ENCODE measurements at places on chromosomes 2 and 18.
A peak's percentile ranks its signal among the peaks of the same experiment; 100 is the strongest.

GRCh38 chr2:19538411-19538963 is 180.1 kb upstream of the OSR1 start:
- no peak for DNase-seq

- peak; percentile 67 for DNase-seq
These were observed 524 bp upstream of the SERTAD2 start for GRCh38 chr2:64654063-64654811.

GRCh38 chr2:25335971-25336370 is 5.8 kb downstream of the DNMT3A start:
- DNase-seq, result no peak

DNA sequence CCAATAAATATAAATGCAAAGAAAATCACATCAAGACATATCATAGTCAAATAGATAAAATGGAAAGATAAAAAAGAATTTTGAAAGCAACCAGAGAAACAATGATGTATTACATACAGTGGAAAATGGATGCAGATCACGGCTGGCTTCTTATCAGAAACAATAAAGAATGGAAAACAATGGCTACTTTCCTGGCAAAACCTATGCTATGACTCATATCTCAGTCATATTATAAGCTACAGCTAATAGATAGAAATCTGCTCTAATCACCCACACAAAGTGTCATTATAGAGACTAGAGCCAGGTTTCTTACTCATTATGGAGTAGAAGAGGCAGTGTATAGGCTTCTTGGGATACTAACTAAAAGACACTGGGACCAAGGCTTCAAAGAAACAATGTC is 93.5 kb upstream of the TACR1 start:
- DNase-seq, result no peak
